ENCODE measurements at places on chromosomes 3 and 15. TPM values are rescaled to one million over a fixed set of nuclear protein-coding genes. Genes with fewer than 3 reads are reported as not detected.

GRCh38 chr3:194286375-194287146, 64.6 kb downstream of the CPN2 start:
- no peak for DNase-seq

DNA sequence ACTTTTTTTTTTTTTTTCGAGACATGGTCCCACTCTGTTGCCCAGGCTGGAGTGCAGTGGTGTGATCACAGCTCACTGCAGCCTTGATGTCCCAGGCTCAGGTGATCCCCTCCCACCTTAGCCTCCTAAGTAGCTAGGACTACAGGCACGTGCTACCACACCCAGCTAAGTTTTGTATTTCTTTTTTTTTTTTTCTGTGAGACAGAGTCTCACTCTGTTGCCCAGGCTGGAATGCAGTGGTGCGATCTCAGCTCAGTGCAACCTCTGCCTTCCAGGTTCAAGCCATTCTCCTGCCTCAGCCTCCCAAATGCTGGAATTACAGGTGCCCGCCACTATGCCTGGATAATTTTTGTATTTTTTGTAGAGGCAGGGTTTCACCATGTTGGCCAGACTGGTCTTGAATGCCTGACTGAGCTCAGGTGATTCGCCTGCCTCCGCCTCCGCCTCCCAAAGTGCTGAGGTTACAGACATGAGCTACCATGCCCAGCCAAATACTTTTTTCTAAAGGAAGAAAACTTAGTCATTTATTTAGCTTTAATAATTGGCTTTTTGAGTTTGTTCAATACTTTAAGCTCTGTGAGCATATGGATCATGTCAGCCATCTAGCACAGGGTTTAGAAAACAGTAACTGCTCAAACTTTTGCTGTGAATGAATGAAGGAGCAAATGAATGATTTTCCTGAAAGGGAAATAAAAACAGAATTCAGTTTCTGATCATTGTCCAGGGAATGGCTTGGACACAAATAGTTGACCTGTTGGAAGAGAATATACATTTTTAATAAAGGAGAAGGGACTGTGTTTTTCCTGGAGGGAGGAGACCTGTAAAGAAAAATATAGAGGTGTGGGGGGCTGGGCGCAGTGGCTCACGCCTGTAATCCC, 26.0 kb downstream of the UBE2E1 start:
- DNase-seq: no peak

DNA sequence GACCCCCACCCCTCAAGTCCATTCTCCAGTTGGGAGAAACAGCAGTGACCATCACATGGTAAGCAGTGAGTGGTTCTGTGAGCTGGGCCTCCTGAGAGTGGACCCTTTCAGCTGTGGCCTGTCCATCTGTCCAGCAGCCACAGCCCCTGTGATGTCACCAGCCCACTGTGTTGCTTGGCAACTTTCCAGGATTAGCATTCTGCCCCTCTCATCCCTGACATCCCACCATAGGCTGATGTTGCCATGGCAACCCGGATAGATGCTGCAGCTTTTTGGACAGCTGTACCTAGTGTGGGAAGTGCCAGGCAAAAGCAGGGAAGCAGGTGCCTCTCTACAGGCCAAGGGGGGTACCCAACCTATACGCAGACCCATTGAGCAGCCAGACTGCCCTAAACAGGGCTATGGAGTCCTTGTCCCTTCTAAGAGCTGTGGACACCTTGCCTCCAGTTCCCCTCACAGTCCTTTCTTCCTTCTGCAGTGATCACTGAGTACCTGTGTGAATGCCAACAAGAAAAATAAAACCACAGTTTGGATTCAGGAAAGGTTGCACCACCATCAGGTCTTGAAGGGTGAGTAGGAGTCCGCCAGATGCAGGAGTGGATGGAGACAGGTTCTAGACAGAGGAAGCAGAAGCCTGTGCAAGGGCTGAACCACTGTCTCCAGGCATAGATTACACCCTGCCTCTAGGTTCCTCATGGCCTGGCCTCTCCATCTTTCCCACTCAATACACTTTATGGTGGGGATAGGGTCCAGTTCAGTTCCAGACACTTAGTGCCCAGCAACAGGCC, at the start of gene DNAH1:
TSS of gene DNAH1 (plus strand) at position 343 of the 788 bp plus-strand sequence. CDS start 6,124 bp downstream, outside the sequence.
- DNase-seq: no peak

DNA sequence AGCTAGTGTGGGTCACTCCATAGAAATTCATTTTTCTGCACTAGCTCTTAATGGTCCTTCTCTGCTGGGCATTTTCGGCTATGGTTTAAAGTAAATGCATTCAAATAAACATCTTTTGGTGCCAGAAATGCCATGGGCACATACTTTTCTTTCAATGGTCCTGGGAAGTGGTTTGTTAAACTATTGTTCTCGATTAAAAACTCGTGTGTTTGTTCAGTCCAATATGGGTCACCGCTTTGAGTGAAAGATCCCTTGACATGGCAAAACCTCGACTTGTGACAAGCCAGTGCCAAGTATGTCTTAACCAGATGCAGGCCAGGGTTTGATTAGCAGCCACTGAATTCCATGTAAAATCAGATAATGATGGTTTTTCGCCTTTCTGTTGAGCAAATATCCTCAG, 331.9 kb upstream of the WNT5A start:
- DNase-seq: peak; percentile 20

DNA sequence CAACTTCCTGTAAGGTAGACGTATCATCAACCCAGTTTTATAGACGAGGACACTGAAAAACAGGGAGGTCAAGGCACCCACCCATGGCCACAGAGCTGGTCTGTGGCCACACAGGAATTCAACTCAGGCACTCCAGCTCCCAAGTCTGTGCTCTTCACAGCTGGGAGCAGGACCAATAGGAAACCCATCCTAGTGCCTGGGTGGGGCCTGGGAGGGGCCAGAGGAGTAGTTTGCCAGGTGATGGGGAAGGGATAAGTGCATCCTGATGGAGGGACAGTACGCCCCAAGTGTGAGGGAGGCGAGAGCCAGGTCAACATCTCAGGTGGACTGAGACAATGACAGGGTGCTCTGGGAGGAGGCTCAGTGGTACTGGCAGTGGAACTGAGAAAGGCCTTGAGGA, 22.0 kb downstream of the KIF9 start:
- DNase-seq: no peak

GRCh38 chr3:46987743-46988401, 8.4 kb downstream of the NBEAL2 start:
- no peak for DNase-seq

DNA sequence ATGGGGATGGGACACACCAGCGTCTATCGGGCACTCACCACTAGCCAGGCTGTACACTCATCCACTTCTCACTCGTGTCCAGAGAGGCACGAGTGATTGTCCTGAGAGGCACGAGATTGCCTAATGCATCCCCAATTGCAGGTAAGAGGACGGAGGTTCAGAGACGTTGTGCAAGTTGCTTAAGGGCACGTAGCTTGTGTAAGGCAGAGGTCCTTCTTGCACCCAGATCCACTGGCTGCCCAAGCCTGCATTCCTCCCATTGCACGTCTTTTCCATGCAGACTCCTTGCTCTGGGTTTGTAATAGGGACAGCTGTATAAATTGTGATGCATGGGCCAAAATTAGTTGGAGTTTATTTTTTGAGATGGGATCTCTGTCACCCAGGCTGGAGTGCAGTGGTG, 264.3 kb downstream of the PLCL2 start:
- DNase-seq: no peak

- peak; percentile 18 for DNase-seq
Observed at GRCh38 chr15:84079885-84080777, 155.4 kb upstream of the GOLGA6L4 start.

- DNase-seq: no peak
Observed at GRCh38 chr3:138355071-138355470, 6.7 kb downstream of the MRAS start.

GRCh38 chr3:134376385-134376765, 2.1 kb upstream of the AMOTL2 start:
- no peak for DNase-seq

DNA sequence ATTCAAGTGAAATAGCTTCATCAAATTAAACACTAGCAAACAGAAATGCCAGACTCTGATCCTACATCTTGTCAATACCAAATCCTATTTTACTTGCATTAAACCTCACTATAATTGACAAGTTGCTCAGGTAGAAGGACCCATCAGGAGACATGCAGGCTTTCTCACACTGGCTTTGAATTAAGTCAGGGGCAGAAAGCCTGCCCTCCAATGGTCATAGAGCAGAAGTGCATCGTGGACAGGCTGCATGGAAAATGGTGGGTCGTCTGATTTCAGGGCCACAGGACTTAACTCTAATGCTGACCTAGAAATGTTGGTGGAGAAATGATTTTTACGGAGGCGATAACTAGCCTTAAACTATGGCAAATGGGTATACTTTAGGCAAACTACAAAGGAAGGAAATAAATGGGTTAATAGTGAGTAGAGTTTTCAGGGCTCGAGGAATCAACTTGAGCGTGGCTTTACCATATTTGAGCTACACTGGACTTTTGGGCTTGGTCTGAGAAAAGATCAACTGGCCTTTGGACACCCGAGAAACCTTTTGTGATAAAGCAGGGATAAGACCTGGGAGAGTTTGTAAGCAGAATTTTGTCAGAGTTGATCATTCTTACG, 283.9 kb downstream of the GRM7 start:
- no peak for DNase-seq

DNA sequence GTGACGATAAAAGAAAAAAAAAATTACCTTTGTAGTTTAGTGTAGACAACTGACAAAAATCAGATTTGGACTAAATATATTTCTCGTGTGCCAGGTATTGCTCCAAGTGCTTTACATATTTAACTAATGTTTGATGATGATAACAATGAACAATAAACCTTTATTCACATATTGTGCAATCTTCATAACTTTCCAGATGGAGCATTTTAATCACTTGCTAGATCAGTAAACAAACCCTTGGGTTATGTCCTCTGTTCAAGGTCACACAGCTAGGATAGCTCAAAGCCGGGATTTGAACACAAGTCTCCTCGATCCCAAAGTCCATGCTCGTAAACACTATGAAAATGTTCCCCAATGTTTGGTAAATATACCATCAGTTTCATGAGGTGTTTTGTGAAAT, 14.5 kb downstream of the NCEH1 start:
- no peak for DNase-seq

GRCh38 chr3:155069729-155070128, 10.4 kb upstream of the MME start:
- peak; percentile 73 for DNase-seq

GRCh38 chr3:22587446-22587845, 615.7 kb upstream of the UBE2E2 start:
- no peak for DNase-seq

DNA sequence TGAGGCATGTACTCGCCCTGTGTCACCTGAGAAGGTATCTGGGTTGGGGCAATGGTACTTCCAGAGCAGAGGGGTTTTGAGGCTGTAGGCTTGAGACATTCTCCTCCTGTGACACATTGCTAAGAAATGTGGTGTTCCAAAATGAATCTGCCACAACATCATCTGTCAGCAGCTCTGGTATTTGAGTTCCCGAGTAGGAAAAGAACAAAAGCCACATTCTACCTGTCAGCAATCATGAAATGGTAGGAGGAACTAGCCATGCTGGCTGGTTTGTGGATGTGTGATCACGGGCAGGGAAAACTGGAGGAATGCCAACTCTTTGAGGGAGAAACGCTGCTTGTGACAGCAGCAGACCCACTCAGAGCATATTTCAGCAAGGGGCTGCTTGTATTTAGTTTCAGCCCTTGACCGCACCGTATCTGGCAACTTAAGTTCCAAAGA, 579.4 kb upstream of the TBL1XR1 start:
- DNase-seq: peak; percentile 99

DNA sequence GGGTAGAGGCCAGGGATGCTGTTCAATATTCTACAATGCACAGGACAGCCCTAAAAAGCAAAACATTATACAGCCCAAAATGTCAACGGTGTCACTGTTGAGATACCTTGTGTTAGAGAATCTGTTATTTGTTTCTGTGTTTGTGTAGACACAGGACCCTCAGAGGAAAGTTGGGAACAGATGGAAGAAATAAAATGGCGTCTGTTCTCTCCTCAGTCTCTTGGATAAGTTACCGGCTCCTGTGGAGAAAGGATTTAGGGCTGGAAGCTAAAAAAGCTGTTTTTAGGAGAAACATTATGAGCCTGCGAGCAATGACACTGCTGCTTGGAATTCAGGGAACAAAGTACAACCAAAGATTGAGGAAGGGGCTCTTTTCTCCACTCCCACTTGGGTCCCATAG, 688.6 kb upstream of the ZNF385D start:
- no peak for DNase-seq

- DNase-seq: no peak
Observed at GRCh38 chr15:56064152-56064551, 70.7 kb upstream of the NEDD4 start.

GRCh38 chr3:53478166-53478830, 16.1 kb upstream of the CACNA1D start:
- no peak for DNase-seq

DNA sequence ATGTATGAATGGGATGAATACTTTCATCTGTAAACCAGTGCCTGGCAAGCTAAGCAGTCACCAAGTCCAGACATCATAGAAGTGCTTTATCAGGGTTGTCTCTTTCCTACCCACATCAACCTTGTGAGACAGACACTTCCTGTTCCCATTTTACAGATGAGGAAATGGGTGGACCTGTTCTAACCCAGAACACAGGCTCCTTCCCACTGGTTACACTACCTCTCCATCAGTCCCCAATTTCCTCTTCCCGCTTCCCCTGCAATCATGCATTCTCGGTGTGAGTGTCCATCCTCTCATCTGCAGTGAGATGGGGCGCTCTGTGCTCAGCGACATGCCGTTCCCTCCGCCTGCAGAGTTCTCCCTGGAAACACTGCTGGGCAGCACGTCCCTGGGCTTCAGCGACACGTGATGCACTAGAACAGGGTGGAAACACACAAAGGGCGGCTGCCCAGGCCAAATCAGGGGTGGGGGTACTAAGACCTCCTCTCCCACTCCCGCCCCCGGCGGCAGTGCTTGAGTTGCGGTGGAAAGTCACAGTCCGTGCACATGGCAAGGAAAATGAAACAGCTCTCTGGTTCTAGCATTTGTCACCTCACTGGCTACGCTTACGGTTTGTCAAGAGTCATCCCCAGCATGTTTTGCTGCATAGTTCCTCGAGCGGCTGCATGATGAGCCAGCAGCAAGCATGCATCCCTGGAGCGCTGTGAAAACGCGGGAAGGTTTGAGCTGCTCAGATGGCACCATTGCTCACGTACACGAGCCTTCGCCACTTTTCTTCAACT, 201.1 kb downstream of the ADAMTS17 start:
- no peak for DNase-seq

DNA sequence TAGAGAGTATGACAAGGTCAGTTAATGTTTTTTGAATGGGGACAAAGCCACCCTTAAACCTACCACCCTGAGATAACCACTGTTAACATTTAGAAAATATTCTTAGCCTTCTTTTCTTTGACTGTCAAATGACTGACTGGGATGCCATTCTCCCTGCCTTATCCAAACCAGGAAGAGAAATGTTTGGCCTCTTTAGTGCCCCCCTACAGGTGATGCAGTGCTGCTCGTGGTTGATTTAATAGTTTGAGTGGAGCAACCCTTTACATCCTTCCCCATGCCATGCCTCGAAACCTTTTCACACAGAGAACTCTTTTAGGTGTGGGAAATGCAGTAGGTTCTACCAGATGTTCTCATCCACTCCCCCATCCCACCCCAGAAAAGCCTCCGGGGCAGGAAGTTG, 38.7 kb upstream of the UMPS start:
- DNase-seq: no peak

GRCh38 chr15:65902373-65902772, 33.1 kb downstream of the RAB11A start:
- peak; percentile 86 for DNase-seq

Gene CSTA
- total RNA-seq: 0.30 TPM

Gene TRIM59
- total RNA-seq: 17.4 TPM

Gene OIP5
- 61.9 TPM for total RNA-seq

Gene LRRC31
- total RNA-seq: not detected

Gene CKMT1B
- total RNA-seq: not detected

Data from M059J (cell line).